COLO829 (cell line): ENCODE measurements at places on chromosomes 13 and 19.

DNA sequence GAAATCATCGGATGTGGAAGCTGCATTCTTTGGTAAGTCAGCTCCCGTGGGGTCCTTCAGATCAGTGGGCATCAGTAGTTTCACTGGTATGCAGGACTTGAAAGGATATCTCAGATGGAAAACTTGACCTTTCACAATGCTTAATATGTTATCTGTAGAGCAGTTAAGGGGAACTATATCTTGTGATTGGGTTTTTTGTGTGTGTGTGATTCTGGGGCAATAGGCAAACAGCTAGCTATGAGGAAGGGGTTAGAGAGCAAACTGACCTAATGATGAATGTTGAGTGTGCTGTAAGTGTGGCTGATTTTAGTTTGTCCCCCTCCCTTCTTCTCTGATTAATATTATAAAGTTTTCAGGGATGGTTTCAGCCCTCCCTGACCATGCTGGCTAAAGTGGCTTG lies 53.3 kb downstream of the ACSBG2 start:
- no peak for DNase-seq

DNA sequence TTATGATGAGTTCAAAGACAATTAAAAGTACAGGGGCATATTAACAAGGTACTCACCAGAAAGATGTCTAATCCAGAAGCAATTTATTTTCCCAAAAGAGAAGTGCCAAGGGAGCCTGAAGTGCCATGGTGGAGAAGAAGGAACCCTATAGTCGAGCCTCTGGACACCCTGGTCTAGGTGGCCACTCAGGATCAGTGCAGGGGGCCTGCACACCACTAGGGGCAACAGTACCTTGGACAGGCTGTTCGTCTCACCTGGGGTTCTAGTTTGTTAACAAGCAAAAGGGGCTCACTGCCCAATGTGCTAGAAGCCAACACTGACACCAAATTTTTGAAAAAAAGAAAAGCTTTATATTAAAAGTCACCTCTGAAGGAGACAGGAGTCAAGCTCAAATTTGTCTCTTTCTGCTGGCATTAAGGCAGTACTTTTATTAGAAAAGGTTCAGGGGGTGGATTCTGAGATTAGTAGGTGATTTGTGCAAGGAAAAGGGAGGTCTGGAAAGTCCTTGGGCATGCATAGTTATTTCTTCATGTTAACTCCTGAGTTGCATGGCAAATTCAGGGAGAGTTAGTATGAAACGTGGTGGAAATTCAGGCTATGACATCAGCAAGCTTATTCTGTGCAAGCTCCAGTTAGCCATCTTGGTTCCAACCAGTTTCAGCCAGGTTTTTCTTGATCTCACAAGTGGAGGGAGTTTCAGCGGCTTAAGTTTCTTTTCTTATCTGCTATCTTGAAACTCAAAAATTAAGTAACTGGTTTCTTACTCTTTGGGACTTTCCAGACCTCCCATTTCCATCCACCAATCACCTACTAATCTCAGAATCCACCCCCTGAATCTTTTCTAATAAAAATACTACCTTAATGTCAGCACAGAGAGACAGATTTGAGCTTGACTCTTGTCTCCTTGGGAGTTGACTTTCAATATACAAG lies 884 bp upstream of the CBY2 start:
- no peak for DNase-seq

DNA sequence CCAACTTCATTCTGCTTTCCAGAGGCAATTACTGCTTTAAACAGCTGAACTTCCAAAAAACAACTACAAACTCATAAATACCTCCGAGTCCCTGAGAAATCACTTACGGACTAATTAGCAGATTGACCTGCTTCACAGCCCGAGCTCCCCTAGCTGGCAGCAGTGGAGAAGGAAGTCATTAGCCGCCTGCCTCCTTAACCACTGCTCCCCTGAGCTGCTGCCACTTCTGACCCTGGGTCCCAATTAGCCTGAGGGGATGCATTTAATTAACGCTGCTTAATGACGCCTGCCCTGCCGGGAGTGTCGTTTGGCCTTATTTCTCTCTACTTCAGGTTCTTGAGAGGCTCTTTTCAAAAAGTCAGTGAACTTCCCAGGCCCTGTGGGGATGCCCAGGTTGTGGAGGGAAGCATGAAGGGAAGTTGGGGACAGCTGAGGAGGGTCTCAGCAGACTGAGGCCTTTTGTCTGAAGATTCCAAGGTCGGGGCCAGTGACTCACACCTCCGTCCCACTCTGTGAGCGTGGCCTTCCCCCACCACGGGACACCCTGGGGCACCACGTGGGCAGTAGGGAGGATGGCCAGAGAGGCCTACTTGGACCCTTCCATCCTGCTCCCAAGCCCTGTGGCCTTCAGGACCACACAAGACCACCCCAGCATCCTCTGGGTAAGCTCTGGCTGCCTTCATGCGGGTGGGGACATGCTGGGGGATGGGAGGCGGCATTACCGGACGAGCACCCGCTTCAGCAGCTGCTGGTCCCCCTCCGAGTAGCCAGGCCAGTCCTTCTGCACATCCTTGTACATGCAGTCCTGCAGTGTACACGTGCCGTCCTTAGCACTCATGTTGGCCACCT lies 19.8 kb upstream of the ISYNA1 start:
- no peak for DNase-seq

- DNase-seq: no peak
These were observed 509 bp downstream of the TPP2 start for GRCh38 chr13:102597029-102597961.

DNA sequence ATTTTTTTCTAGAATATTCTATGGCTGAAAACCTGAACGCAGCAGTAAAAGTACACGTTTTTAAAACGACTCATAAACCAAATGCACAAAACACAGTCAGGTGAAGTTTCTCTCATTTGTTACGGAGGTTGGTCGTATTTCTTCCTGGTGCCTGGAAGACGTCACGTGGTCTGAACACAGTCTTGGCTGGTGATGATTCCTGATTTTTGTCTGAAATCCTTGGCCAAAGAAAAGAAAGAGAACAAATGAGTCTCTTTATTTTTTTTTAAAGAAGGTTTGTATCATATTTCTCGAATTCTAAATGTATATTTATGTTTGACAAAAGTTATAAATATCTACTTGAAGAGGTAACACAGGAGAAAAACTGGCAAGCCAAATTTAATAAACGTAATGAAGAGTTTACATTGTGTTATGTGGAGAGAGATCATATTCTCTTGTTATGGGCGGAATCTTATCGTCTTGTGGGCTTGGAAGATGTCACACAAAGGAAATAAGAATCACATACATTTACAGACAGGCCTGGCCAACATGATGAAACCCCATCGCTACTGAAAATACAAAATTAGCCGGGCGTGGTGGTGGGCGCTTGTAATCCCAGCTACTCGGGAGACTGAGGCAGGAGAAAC lies 10.0 kb upstream of the PNMA8A start:
- DNase-seq: no peak

DNA sequence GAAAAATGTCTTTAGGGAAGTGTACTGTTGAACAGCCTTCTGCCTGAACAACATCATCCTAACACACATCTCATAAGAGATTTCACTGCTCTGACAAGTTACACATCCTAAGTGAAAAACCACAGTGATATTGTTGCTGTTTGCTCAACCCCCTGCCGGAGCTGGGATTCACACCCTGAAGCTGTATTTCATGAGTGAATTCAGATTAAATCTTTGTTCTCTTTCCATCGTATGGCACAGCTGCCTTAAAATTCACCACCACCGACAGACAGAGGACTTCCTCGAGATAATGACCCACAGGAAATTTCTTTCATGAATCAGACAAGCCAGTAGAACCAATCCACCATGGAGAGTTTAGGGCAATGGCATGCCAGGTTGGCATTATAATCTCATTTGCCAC lies 280.8 kb downstream of the DCT start:
- DNase-seq: no peak

- DNase-seq: peak; percentile 44
These were observed 15.7 kb downstream of the PNPLA6 start for GRCh38 chr19:7550987-7551761.

DNA sequence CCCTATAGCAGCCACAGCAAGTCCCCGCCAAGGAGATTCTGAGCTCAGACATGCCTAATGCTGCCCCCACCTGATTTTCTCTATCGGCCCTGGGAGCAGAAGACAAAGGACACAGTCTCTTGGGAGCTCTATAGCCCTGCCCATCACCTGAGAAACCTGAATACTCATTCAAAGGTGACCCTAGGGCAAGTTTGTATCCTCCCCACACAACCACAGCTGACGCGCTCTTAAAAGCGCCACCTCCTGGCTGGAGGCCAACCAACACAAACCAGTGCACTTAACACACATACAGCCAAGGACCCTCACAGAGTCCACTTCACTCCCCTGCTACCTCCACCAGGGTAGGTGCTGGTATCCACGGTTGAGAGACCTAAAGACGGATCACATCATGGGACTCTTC lies 8.8 kb upstream of the IGFL4 start:
- DNase-seq: no peak

GRCh38 chr19:43525836-43526771 lies 897 bp downstream of the ETHE1 start:
- DNase-seq: no peak

DNA sequence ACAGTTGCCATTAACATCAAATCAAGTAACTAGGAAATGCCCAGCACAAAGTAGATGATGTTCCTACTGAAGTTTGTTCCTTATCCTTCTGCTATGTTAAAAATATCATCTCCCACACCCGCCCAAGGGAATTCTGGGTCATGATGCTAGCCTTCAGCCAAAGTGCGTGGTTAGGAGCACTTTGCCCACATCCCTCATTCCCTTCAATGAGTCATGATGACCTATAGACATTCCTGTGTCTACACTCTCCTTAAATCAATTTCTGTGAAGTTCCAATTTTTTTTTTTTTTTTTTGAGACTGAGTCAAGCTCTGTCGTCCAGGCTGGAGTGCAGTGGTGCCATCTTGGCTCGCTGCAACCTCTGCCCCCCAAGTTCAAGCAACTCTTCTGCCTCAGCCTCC lies 17.0 kb downstream of the RXFP2 start:
- DNase-seq: peak; percentile 25

DNA sequence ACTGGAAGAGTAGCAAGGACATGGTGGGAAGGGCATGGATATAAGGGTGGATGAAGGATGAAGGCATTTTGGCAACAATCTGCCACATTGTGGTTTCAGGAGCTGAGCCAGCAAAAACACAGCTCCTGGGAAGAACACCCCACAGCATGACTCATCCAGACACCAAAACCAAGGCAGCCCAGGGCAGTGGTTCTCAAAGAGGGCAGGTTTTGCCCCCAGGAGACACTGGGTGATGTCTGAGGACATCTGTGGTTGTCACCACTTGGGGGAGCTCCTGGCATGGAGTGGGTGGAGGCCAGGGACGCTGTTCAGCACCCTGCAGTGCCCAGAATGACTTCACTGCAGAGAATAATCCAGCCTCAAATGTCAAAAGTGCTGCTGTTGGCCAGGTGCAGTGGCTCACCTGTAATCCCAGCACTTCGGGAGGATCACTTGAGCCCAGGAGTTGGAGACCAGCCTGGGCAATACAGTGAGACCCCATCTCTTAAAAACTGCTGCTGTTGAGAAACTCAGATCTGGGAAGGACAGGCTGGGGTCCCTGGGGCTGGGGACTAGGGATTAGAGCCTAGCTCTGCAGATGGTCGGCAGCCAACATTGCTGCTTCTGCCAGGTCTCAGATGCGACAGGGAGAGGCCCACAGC lies 16.1 kb downstream of the ZFR2 start:
- DNase-seq: peak; percentile 85

- no peak for DNase-seq
These were observed 131.5 kb upstream of the MCF2L start for GRCh38 chr13:112837371-112838037.

GRCh38 chr13:46668302-46668720 lies 115.3 kb downstream of the LRCH1 start:
- DNase-seq: no peak

DNA sequence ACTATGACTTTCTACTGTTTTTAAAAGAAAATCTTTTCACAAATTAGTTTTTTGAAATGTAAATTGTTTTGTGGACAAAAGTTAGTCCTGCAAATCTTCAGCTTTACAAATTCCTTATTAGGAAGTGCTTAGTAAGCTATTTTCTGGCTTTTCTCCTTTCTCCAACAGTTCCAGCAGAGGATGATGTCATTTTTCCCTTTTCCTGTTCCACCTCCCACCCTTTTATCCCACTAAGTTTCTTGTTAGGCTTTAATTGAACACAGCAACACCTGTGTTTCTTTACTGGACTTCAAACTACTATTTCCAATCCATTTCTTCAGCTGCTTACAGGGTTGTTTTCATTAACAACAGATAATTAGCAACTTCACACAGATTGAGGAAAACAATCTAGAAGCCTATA lies 389.2 kb downstream of the NDFIP2 start:
- DNase-seq: no peak
